NCI-H2081 treated with DMSO at 0.1 percent for 48 hours (cell line): ENCODE measurements at places on chromosomes 7 and 10.

DNA sequence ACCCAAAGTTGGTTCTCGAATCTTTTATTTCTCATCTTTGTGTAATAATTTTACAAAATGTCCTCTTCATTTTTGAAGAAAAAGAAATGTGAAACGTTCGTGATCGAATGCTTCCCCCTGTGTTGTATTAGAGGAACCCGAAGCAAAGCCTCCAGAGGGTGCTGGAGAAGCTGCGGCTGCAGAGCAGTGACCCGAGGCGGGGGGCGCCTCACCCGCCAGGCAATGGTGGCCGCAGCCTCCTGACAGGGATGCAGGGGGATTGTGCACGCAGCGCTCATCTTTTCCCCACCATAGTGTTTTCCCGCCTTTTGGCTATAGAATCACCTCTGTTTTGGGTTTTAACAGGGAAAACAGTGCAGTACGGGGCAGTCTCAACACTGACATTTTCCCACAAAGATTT lies 307.5 kb upstream of the ANKRD30A start:
- DNase-seq, result no peak

DNA sequence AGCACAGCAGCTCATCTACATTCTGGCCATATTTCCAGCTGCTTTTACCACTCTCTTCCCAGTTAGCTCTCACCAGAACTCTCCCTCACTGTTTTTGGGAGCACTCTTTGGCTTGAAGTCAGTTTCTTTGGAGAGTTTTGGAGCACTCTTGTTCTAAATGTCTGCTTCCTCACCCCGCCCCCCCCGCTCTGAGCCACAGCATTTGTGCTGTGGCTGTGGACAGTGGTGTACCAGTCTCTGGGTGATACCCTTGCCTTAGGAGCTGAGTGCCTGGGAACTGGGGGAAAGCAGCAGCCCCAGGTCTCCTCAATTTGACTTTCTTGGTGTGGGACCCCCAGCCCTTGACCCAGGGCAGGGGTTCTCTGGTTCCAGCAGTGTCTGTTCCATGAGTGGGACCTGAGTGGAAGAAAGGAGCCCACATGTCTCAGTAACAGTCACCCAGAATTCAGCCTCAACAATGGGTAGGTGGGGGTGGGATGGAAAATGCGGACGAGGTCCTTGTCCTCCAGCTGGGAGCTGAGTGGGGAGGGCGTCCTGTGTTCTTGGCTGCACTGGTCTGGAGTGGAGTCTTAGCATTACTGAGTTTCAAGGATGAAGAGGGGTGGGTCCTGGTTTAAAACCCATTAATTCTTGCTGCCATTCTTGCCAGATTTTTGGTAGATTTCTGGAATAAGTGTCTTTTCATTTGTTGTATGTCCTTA lies 18.0 kb downstream of the RBM33 start:
- DNase-seq, result no peak

DNA sequence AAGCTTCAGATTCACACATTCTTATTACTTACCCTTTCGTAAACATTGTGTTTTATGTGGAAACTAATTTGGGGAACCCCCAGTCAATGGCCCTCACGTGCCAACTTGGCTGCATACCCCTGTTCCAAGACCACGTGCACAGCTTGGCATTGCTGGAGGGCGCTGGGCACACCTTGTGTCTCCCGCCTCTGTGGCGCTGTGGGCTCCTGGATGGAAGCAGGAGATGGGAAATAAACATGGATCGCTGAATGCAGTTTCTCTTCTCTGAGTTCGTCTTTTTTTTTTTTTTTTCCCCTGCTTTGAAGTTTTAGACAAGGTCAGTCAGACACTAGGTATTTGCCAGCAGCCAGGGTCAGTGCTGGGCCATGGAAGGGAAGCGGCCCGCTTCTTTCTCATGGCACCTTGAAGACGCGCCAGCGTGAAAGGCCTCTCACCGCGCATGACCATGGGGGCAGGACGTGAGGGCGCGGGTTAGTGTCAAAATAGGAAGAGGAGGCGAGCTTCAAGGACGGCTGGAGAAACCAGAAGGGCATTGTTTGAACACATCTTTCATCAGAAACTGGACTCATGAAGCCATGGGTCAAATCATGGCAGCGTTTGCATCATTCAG lies 27.3 kb downstream of the BNIP3 start:
- DNase-seq, result no peak

- no peak for DNase-seq
Observed at GRCh38 chr10:5949009-5949759, 28.2 kb downstream of the IL15RA start.

- DNase-seq, result no peak
Observed at GRCh38 chr10:104337985-104338735, at the start of gene ITPRIP. TSS of gene ITPRIP (minus strand) at chr10:104338465. CDS start at chr10:104316051, 22,414 bp downstream.
